ENCODE measurements at places on chromosomes 1 and 21.

DNA sequence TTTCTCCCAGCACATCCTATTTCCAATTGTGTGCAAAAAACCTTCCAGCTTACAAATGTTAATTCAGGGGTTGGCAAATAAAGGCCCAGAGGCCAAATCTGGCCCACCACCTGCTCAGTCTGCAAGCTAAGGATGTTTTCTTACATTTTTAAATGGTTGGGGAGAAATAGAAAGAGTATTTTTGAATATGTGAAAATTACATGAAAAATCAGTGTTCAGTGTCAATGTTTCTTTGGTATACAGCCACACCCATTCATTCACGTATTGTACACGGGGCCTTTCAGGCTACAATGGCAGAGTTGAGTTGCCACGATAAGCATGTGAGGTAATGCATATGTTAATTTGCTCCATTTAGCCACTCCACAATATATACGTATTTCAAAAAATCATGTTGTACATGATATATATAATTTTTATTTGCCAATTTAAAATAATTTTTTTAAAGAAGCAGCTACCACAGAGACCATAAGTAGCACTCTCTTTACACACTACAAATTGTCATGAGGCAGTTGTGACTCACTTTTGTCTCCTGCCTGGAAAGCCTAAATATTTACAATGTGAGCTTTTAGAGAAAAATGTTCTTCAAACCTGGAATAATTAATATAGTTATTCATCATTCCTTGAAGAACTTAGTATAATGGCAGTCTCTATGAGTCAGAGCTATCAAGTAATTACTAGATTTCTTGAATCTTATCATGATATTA is 189.6 kb downstream of the SMYD3 start:
- peak; percentile 25 for DNase-seq

GRCh38 chr21:46618738-46619379 is 14.0 kb upstream of the S100B start:
- DNase-seq: no peak

DNA sequence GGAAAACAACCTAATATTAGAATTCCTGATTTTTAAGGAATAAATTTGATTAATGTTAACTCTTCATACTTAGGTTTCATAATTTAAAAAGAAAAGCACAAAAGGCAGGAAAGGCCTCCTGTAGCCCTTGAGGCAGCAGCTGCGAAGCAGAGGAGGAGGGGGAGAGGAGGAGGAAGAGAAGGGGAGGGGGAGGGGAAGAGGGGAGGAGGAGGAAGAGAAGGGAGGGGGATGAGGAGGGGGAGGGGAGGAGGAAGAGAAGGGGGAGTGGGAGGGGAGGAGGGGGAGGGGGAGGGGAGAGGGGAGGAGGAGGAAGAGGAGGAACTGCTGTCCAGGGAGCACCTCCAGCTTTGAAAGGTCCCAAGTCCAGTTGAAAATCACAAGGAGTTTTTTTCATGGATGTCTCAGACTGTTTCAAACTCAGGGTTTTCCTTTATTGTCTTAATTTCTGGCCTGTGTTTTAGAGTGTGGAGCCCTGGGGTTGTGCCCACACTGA is 35.1 kb upstream of the DIP2A start:
- no peak for DNase-seq

GRCh38 chr1:115112496-115113375 is 23.4 kb upstream of the TSPAN2 start:
- no peak for DNase-seq

GRCh38 chr1:24322470-24323177 is 3.5 kb downstream of the GRHL3 start:
- no peak for DNase-seq

DNA sequence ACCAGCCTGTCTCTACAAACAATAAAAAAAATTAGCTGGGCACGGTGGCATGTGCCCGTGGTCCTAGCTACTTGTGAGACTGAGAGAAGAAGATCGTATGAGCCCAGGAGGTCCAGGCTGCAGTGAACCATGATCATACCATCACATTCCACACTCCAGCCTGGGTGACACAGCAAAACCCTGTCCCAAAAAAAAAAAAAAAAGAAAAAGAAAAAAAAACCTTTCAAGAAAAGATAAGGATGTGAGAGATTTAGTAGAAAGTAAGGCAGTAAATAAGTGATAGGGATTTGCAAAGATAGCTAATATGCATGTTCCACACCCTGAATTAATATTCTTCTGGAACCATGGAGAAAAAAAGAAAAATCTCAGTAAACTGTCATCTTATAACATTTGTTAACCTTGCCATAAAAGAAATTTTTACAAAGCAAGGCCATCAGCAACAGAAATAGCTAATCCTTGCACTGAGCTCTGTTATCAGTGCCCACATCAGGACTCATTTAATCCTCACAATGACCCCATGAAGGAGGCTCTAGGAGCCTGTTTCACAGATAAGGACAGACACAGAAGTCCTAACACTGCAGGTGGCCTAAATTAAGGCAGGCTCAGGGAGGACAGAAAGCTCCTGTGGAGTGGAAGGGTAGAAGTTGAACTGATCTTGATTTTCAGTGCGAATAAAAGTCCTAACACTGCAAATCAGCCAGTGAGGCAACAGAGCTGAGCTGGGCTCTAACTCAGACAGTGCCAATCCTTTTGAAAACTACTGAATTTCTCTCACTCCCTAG is 7.6 kb downstream of the GNB1 start:
- peak; percentile 49 for DNase-seq

DNA sequence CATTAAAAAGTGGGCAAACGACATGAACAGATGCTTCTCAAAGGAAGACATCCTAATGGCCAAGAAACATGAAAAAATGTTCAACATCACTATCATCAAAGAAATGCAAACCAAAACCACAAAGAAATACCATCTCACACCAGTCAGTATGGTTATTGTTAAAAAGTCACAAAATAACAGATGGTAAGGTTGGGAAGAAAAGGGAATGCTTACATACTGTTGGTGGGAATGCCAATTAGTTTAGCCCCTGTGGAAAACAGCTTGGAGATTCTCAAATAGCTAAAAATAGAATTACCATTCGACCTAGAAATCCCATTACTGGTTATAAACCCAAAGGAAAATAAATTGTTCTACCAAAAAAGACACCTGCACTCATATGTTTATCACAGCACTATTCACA is 369.4 kb downstream of the KCNH1 start:
- no peak for DNase-seq

DNA sequence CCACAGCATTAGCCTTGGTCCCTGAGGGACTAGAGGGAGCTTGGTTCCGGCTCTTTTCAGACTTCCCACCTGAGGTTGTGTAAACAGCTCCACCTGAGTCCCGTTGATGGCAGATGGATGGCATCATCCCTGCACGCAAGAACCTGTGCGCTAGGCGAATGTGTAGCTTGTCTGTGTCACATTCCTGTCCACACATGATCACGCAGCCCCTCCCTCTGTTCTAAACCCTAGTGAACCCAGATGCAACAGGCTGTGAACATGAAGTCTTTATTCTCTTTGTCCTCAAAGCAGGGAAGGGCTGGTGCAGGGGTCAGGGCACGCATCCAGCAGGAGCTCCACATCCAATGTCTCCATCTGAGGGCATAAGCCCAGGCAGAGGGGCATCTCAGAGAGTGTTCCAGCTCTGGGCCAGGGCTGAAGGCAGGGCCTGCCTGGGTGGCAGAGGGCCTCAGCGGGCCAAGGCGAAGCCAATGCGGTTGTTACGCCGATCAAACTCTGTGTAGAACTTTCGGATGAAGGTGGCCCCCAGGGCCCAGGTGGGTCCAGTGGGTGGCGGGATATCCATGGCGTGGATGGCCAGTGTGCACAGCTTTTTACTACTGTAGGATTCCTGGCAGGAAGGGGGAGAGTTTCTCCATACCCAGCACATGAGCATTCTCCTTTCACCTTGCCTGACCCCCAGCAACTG is 2.9 kb upstream of the ETNK2 start:
- DNase-seq: no peak
